Fibroblast of the aortic adventitia (primary cell): ENCODE measurements at places on chromosomes 5 and 9. TPM values are rescaled to one million over a fixed set of nuclear protein-coding genes. Genes with fewer than 3 reads are reported as not detected.

Gene CHD1
- total RNA-seq = 44.4 and 45.2 TPM in 2 replicates

Gene SPATA6L
- total RNA-seq = 0.25 and 1.2 TPM in 2 replicates

Gene JMY
- total RNA-seq = 16.4 and 17.7 TPM in 2 replicates

Gene IL33
- 73.9 and 215 TPM in 2 replicates for total RNA-seq

Gene WWC1
- total RNA-seq = 0.45 and 2.7 TPM in 2 replicates

Gene PCDHB16
- total RNA-seq = 0.25 and 0.36 TPM in 2 replicates

Gene FBP1
- not detected in 2 replicates for total RNA-seq

Gene C5orf46
- total RNA-seq = not detected in 2 replicates

Gene SLC34A3
- total RNA-seq = not detected in 2 replicates

Gene SLC24A2
- total RNA-seq = 0.16 TPM in 1 of 2 replicates, not detected in the other

Gene TMOD1
- 0.16 and 0.18 TPM in 2 replicates for total RNA-seq

Gene DMGDH
- 4.2 and 7.3 TPM in 2 replicates for total RNA-seq

Gene PCDHA8
- 0.09 and 0.25 TPM in 2 replicates for total RNA-seq

DNA sequence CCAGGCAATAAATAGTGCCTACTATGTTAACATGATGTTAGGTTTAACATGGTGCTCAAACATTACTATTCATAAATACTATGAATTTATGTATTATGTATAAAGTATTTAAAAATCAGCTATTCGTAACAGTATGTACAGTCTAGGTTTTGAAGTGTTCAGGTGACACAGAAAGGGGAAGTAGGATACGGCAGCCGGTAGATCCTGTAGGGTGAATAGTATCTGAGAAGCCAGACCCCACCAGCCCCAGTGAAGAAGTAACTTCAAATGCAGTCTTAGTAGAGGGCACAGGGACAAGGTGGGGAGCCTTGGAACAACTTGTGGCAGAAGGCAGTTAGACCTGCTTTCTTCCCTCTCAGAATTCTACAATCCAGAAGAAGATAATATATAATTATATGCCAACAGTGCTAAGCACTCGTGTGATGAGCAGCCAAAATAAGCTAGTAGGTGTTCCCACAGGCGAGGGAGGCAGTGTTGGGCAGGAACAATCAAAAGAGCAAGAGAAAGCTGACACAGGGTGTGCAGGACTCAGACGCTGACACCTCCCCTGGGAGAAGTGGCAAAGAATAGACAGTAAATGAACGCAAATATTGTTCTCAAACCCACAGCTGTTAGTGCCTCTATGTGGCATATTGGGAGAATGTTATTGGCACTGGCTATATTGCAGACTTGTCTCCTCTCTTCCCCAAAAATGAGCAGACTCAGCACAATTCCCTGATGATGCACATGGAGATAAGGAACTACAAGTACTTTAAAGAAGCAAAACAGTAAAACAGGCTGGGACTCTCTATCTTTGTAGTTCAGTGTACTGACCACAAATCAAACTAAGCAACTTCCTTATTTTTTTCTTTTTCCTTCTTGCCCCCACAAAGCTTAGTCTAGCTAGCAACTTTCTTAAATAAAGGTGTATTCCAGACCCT is 4.6 kb downstream of the ZNF367 start:
- no peak for DNase-seq

DNA sequence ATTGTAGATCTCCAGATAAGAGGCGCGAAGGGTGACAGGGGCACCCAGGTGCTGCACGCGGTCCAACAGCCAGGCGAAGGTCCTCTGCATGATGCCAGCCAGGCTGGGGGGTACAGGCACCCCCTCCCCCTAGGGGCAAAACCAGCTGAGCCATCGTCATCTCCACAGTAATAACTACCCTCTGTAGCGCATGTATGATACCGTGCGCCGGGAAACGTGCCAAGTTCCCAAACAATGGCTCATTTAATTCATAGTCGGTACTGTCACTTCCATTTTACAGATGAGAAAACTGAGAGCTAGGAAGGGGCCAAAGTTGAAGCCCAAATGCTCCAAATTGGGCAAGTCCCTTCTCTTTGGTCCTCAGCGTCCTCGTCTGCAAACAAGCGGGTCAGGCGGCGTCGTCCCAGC is 1.5 kb downstream of the KIF12 start:
- DNase-seq = no peak

DNA sequence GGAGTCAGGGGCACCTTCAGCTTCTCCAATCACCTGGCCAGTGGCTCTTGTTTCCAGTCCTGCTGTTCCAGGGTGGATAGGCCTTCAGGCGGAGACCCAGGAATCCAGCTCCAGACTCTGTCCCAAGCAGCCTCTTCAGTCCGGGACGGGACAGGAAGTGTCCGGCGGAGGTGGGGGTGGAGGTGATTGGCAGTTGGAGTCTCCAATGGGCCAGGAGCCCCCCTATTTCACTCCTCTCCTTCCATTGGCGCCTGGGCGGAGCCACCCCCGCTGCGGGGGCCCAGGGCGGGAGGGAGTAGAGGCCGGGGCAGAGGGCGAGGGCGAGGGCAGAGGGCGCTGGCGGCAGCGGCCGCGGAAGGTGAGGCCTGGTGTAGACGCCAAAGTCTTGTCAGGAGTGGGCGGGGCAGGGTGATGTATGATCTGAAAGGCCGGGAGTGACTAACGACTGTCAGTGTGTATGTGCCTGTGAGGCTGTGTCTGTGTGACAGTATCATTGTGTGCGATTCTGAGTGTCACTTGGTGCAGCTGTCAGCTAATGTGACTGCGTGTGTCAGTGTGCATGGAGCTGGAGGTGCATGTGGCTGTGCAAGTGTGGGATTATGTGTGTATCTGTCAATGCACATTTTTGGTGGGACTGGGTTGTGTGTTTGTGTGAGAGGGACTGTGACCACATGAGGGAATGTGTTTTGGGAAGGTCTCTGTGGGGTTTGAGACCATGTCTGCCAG is at the start of gene IL11RA:
Gene IL11RA, plus strand, starts transcription at position 310 of the 726 bp plus-strand sequence. CDS start 3,033 bp downstream, outside the sequence.
- DNase-seq = peak; percentile 86

DNA sequence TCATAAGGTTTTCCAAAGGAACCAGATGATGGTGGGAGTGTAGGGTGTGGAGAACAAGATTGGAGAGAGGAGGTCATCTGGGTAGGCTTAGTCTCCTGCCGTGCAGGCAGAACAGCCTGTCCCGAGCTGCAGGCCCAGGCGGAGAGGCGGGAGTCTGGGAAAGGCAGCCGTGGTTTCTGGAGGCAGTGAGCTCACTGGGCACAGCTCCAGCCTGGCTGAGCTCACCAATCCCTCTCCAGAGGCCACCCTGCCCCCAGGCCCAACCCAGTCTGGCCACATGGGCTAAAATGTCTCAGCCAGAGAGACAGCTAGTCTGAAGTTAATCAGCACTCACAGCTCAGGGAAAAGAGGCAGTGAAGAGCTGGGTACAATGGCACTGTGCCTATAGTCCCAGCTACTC is 12.3 kb downstream of the P4HA2 start:
- peak; percentile 97 for DNase-seq

- no peak for DNase-seq
These were observed 137.1 kb upstream of the TARS1 start for GRCh38 chr5:33303579-33304095.

DNA sequence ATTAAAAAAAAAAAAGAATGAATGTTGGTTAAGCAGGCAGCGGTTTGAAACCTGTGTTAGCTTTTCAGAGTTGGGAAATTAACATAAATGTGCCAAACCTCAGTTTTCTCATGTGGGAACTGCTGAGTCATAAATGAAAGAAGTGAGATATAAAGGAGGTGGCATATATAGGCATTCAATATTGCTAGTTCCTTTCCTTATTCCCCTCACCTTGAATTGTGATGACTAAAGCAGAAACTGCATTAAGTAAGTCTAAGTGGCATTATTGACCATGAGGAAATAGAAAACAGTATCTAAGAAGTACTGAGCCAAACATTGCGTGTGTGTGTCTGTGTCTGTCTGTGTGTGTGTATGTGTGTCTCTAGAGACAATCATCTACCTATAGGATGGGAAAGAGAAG is 691.2 kb downstream of the TLR4 start:
- no peak for DNase-seq

DNA sequence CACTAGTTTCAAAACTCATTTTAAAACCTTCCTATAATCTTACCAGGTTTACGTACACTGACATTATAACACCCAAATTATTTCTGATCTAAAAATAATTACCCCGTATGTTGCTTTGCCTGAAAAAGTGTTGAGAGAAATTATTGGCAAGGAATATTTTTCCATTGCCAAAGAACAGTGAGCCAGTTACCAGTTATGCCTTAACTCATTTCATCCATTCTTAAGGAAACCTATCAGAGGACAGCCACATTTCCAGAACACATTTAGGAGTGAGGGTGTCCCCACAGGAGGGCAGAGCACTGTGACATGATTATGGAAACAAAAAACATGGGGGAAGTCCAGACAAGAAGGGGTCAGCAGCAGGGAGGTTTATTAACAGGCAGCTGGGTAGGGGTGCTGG is 52.2 kb downstream of the GABBR2 start:
- peak; percentile 22 for DNase-seq

- no peak for DNase-seq
These were observed 73.3 kb upstream of the PHF24 start for GRCh38 chr9:34884747-34885189.

DNA sequence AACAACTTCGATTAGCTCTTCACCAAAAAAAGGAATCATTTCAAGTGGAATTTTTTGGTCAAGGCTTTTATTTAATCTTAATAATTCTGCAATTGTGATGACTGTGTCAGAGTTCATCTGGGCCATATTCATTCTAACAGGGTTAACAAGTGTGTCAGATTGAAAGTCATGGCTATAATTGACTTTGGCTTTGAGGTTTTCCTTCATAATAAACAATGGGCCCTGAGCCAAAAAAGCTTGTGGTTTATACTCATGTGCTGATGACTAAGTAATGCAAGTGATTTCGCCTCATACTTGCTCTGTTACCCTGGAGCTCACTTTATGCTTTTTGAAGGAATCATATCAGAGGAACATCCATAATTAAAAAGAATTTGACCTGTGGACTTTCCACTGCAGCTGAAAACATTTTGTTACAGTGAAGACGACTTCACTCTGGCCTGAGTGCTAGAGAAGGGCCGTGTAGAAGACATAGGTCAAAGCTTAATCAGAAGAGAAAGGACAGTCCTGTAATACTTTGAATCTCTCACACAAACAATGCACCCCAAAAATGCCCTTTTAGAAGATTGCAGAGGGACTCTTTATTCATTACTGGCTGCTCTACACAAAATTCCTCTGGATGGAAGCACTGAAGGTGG is 101.7 kb downstream of the GDNF start:
- DNase-seq = peak; percentile 90

- DNase-seq = no peak
These were observed 7.2 kb downstream of the ZNF354B start for GRCh38 chr5:178866946-178867345.

- no peak for DNase-seq
These were observed 12.4 kb upstream of the GNG10 start for GRCh38 chr9:111649016-111649415.

GRCh38 chr5:136811551-136811950 is 446.2 kb upstream of the TRPC7 start:
- peak; percentile 87 for DNase-seq

- DNase-seq = peak; percentile 62
These were observed 230.4 kb downstream of the DOCK8 start for GRCh38 chr9:445033-445432.

DNA sequence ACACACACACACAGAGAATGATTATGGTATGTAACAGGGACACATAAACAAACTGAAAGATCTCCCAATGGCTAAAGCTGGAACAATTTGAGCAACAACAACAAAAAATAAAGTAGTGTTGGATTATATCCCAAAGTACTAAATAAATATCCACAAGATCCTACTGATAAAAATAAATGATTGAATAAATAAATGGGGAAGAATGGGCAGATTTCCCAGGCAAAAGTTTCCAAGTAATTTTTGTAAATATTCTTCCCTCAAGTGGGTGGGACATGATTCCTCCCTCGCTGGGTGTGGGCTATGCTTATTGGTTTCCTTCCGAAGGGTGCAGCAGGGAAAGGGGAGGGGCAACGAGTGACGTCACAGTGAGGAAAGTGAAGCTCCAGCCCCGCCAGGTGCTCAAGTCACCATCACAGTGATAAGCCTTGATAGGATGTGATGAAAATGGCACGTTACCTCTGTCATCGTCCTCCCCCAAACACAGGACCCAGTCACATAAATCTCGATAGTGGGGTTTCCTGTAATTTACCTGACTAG is 295.3 kb downstream of the DRD1 start:
- DNase-seq = no peak

DNA sequence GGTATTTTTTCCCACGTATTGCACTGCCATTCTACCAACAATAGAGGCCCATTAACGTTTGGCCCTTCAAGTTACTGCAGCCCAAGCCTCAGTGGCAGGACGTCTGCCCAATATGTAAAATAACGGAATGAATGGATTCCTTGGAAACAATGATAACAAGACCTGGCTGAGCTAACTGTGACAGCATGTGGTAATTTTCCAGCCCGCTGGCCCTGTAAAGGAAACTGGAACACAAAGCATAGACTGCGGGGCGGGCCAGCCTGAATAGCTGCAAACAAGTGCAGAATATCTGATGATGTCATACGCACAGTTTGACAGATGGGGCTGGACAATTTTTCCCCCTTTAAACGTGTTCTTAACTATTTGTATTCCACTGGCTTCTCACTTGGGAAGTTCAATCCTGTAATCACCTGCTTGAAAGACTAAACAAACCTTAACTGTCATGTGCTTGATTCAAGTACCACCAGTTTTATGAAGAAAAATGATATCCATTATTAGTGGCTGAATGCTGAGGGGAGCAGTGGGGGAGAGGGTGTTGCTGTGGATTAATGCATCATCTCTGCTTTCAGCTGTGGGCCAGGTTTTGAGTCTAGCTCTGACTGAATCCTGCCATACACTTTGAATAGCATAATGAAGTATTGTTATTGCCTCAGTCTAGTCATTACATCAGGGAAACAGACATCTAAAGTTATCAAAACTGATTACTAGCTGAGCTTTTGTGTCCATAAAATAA is 323.9 kb downstream of the TMEM161B start:
- DNase-seq = no peak

GRCh38 chr9:130344366-130344765 is 78.8 kb downstream of the HMCN2 start:
- DNase-seq = no peak

DNA sequence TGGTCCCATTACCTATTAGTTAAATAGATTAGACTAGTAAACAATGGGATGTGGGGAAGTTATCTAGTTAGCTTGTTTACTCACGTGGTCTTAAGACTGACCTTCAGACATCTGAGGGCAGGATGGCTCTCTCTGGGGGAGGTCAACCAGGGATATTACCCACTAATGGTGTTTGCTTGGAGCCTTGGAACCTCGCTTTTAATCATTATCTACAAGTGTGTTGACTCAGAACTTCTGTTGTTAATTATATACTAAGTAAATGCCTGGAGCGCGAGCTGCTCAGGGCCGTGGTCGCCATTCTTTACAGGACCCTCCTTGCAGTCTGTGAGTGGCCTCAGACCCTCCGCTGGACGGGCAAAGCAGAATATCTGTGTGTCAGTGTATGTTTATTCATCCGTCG is 48.5 kb upstream of the ZNF354A start:
- DNase-seq = no peak

GRCh38 chr5:143011585-143011984 is 241.4 kb downstream of the ARHGAP26 start:
- peak; percentile 67 for DNase-seq

GRCh38 chr9:75906531-75906930 is 16.1 kb downstream of the PCSK5 start:
- no peak for DNase-seq

- DNase-seq = no peak
These were observed 126.0 kb downstream of the SLIT3 start for GRCh38 chr5:169174923-169175322.

GRCh38 chr9:81898851-81899250 is 29.4 kb upstream of the SPATA31D4 start:
- DNase-seq = peak; percentile 64

GRCh38 chr5:114447084-114447773 is 85.4 kb downstream of the KCNN2 start:
- no peak for DNase-seq

GRCh38 chr5:4295663-4296339 is 700.2 kb downstream of the IRX1 start:
- no peak for DNase-seq

GRCh38 chr5:154242442-154242841 is 51.9 kb downstream of the GALNT10 start:
- no peak for DNase-seq
